ENCODE measurements at places on chromosomes 7 and 10.
A peak's percentile ranks its signal among the peaks of the same experiment; 100 is the strongest.

DNA sequence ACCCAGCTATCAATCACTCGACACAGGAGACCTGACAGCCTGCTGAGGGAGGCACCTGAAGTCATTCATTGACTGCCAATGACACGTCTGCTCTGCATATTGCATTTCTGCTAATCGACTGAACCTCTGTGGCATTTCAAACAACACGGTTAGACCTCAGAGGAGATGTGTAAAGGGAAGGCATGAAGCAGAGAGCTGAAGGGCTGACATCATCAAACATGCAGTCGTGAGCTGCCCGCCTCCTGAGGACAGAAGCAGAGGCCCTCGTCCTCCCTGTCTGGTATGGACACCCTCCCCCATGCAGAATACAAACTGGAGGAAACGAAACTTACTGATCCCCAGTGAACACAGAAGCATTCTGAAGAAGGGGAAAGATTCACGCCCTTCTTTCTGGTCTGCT, 462.6 kb upstream of the MGMT start:
- no peak for DNase-seq

DNA sequence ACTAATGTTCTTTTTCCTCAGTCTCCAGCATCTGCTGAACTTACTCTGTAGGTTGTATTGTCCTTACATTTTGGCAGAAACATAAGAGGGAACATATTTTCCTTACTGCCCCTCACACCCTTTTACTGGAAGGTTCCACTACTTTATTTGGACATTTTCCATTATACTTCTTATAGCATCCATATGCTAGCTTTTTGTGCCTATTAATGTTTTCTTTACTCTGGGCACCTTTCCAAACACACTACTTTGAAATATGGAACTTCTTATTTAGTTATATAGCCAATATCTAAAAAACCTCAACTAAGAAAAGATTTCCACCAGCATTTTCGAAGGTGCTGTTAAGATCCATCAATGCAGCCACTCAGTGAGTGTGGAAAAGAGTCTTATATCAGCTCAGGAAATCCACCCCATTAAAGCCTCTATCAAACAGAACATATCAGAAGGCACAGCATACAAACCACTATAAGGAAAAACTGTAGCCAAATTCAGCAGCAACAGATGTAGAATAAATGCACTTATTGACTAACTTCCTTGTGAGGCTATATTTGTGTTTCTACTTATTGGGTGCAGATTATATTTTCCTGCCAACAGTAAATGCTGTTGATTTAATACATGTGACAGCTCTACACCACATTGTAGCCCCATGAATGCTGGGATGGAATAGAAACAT, 272.5 kb upstream of the SEMA3E start:
- no peak for DNase-seq

- DNase-seq = no peak
These were observed 10.1 kb downstream of the TBC1D12 start for GRCh38 chr10:94412449-94412848.

DNA sequence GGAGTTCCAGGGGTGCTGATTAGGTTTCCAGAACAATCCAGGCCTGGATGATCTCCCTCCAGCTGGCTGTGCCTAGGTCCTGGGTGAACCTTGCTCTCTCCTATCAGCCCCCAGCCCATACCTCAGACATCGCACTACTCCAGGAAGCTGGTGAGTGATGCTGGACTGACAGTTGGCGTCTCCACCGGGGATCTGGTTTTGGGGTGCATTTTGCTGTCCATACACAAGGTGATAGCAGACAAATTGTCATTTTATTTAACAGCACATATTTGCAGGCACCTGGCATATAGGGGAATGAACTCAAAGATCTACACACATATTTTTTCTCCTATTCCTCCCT, 601.2 kb downstream of the LRMDA start:
- no peak for DNase-seq

GRCh38 chr7:88387368-88387767, 80.7 kb upstream of the STEAP4 start:
- DNase-seq = no peak

GRCh38 chr7:70734411-70734810, 397.5 kb upstream of the GALNT17 start:
- DNase-seq = no peak

GRCh38 chr7:107002529-107002998, 41.9 kb upstream of the PRKAR2B start:
- no peak for DNase-seq

GRCh38 chr10:12906051-12906541, 95.4 kb downstream of the CCDC3 start:
- peak; percentile 17 for DNase-seq

DNA sequence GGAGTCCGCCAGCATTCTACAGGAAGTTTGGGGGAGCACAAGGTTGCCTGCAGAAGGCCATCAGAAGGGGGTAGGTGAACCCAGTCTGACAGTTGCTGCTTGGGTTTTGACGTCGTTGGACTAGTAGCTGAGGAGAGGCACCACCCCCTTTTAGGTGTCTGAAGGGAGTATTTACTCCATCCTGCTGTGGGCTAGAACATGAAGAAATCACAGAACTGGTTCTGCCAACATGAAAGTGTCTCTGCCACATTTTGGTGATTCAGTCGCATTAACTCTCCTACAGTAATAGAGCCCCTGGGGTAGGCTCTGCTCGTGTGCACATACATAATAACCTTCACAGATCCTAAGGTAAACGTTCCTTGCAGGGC, 834 bp upstream of the TRIL start:
- no peak for DNase-seq
